Left renal cortex interstitium (tissue), 4 donors: ENCODE measurements at places on chromosomes 12 and 14. TPM values are rescaled to one million over a fixed set of nuclear protein-coding genes. Genes with fewer than 3 reads are reported as not detected.

GRCh38 chr12:70006619-70006973 is 181.6 kb downstream of the MYRFL start:
- DNase-seq: no peak

DNA sequence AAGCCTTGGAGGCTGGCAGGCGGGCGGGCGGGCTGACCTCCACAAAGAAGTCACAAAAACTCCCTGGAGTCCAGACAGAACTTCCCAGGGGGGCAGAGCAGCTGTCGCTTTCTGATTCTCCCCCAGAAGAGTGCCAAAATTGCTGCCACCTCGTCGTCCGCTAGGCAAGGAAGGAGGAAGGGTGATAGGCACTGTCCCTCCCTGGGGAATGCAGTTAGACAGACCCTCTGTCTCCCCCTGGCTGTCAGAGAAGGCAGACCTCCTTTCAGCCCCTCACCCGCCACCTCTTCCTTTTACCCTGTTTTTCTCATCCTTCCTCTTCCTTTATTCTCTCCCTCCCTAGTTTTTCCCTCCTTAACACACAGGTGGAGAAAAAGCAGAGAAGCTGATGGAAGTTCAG is 18.7 kb downstream of the GRIN2B start:
- no peak for DNase-seq

DNA sequence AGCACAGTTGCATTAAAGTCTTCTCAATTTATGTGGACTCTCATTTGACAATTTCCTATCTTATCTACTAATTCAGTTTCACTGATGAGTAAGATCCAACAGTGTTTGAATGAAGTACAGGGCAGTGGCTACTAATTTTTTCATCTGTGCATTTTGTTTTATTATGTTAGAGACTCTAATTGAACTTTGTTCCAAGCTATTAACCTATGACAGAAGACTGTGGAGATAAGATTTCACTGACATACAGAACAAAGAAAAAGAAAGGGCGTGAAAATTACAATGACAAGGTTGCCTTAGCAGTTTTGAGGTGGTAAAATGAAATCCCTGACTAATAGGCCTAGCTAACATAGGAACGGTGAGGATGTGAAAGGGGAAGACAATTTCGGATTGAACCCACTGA is 153.2 kb upstream of the SOX5 start:
- no peak for DNase-seq

Gene NXPH4
- 4.1 TPM for polyA plus RNA-seq

GRCh38 chr14:95144849-95145248 is 12.5 kb downstream of the DICER1 start:
- DNase-seq: no peak

DNA sequence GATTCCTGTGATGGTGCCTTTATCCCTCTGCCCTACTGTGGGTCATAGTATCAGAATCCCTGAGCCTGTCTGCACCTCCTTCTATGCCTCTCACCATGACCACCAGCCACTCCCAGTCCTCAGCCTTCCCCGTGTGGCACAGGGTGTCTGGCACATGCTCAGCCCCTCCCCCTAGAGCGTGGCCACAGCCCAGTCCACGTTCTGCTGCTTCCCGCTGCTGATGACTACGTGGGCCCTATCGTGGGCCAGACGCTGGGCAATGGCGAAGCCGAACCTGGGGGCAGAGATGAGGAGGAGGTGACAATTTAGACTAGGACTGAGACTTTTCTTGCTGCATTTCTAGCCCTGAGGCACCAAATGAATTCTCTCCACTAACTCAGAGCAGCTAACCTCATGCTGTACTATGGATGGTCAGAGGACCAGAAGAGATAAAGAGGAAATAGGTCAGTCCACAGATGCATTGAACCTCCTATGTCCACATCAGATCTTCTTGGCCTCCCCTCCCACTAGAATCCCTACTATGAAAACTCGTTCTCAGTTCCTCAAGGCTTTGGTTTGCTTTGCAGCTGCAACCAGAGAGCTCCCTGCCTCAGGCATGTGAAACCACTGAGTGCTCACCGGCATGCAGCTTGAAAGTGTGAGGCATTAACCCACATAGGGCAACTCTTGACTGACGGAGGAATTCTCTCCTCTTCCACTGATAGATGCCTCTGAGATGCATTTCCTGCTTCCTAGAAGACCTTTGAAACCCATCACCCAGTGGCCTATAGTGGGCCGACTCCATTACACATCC is 126.3 kb upstream of the DHRS4 start:
- no peak for DNase-seq

- DNase-seq: no peak
Measured at GRCh38 chr14:64391113-64391725, 3.1 kb downstream of the MTHFD1 start.

- DNase-seq: no peak
Measured at GRCh38 chr12:14156606-14157005, 175.2 kb upstream of the GRIN2B start.

Gene KRT86
- 0.08 TPM for polyA plus RNA-seq

Gene CLBA1
- 22.4 TPM for polyA plus RNA-seq

DNA sequence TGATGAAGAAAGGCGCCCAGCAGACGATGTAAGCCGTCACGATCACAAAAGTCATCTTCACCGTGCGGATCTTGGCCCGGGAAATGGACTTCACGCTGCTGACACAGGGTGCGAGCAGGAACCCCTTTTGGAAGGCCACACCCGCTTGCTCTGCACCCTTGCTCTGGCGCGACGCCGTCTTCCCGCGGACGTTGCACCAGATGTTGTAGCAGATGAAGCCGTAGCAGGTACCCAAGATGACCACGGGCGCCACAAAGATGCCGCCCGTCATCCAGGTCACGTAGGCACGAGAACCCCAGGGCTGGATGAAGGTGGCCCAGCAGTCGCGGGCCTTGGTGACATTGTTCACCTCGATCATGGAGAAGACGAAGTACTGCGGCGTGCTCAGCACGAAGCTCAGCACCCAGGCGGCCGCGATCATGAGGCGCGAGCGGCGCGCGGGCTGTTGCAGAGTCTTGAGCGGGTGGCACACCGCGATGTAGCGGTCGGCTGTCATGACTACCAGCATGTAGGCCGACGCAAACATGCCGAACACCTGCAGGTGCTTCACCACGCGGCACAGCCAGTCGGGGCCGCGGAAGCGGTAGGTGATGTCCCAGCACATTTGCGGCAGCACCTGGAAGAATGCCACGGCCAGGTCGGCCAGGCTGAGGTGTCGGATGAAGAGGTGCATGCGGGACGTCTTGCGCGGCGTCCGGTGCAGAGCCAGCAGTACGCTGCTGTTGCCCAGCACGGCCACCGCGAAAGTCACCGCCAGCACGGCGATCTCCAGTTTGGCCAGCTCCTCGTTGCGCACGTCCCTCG is 890 bp downstream of the AVPR1A start:
- no peak for DNase-seq

- DNase-seq: no peak
Measured at GRCh38 chr12:32502693-32503502, 103.5 kb downstream of the FGD4 start.

Gene OR6C2
- polyA plus RNA-seq: not detected

DNA sequence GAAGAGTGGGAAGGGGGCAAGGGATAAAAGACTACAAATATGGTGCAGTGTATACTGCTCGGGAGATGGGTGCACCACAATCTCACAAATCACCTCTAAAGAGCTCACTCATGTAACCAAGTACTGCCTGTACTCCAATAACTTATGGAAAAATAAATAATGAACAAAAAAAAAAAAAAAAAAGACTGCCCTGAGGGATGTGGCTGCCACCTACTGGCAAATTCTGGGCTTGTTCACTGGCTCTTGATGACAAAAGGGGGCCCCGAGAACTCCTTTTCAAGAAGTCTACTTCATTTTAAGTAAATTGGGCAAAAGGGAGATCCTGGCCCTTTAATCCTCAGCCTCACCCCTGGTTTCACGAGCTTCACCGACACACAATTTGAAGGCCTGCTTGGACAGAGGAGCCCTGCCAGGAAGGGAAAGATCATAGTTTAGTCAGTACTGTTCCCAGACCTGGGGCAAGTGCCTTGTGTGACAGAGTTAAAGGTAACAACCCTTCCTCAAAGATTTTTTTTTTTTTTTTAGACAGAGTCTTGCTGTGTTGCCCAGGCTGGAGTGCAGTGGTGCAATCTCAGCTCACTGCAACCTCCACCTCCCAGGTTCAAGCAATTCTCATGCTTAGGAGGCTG is 26.1 kb upstream of the STAC3 start:
- no peak for DNase-seq

GRCh38 chr12:28830491-28830890 is 318.6 kb upstream of the FAR2 start:
- no peak for DNase-seq

DNA sequence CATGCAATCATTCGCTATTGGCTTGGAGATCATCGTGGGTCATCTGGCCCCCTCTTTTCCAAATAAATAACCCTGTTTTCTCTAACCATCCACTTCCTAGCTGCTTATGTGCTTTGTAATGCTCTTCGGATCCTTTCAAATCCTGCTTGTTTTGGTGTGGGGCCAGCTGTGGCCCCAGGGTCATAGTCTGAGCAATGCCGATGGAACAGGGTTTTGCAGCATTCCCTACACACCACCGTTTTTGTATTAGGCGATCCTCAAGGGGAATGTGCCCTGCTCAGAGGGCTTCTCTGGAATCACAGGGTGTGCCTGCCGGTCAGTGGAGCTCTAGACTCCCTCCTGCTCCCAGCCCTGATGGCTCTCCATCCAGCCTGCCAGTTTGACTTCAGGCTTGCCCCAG is 78.1 kb upstream of the NRXN3 start:
- no peak for DNase-seq

Gene SMOC1
- polyA plus RNA-seq: 1.7 TPM

Gene SMAGP
- polyA plus RNA-seq: 24.4 TPM

DNA sequence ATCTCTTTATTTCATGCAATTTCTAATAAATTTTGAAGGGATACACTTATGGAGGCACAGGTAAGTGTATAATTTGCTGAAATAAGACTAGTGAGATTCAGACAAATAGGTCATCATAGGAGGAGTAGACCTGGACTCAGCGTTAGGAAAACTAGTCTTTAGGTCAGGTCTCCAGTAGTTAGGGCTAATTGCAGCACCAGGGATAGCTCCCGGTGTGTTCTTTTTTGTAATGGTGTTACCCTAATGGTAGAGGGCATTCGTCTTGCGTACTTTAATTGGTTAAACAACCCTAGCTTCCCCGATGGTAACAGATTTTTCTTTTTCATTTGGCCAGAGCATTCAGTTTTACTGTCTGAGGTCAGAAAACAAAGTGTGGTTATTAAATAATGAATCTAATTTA is 64.9 kb downstream of the ARID2 start:
- DNase-seq: no peak

Gene CAPS2
- polyA plus RNA-seq: 9.2 TPM

DNA sequence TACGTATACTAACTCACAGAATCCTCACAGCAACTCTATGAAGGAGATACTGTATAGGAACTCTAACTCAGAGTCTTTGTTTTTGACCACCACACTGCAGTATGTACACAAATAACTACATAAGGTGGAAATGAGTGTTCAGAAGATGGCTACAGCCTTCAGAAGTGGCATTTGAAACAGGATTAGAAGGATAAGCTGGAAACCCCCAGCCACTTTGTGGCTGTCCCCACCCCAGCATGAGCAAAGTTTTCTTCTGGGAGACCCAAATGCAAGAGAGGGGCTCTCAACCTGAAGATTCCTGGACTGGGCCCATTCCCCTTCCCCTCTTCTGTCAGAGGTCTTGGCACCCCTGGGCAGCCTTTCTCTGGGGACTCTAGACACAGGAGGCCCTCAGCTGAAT is 43.2 kb upstream of the PNMA1 start:
- no peak for DNase-seq

- DNase-seq: no peak
Measured at GRCh38 chr12:114835031-114835430, 151.1 kb upstream of the TBX3 start.

- no peak for DNase-seq
Measured at GRCh38 chr14:36661506-36662257, at the start of gene PAX9. TSS of gene PAX9 (plus strand) at chr14:36661860. CDS start at chr14:36662090, 230 bp downstream.

GRCh38 chr12:4214877-4215228 is 58.7 kb upstream of the CCND2 start:
- no peak for DNase-seq

- no peak for DNase-seq
Measured at GRCh38 chr14:80087411-80087810, 123.9 kb downstream of the DIO2 start.

DNA sequence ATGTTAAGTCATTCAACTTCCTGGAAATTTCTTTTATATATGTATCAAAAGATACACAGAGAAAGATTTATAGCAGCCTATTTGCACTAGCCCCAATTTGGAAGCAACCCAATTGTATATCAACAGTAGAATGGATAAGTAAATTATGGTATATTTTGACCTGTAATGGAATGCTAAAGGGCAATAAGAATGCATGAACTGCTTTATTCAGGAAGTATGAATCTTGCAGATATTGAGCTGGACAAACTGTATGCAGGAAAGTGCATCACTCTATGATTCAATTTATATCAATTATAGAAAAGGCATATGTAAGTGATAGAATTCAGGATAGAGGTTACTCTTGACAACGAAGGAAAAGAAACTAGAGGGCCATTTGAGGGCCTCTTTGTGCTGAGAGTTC is 913.1 kb upstream of the FBXO33 start:
- no peak for DNase-seq

- DNase-seq: no peak
Measured at GRCh38 chr12:95815632-95816212, 25.2 kb upstream of the NTN4 start.

DNA sequence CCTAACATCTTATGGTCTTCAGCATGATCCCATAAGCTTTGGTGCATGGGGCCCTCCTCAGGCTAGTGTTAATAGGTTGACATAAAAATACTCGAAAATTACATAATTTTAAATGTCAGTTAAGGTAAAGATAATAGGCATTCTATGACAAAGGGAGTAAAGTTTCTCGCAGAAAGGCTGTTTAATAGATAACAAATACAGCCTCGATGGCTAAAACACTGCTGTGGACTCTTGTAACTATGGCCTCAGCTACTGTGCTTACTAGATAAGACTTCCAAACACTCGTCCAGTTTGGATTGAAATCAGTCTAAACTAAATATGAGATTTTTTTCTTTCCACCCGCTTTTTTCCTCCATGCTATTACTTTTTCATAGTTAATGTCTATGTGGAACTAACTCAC is 23.2 kb upstream of the MGST1 start:
- no peak for DNase-seq

DNA sequence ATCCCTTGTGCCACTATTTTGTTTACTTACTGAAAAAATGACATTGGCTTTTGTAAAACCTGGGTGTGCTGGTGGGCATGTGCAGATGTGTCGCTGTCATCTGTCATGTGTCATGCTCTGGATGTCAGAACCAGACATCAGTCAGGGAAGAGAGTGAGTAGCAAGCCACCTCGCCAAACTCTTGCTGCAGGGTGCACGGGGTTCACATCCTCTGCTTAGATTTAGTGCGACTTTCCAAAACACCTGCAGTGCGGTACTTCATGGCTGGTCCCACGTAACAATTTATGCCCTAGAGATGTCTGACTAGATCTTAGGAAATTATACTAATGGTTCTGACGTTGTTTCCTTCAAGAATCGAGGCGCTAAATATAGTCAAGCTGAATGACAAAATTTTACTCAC is 106.7 kb downstream of the CRADD start:
- no peak for DNase-seq

Gene TBX5
- polyA plus RNA-seq: not detected

Gene KCNA5
- polyA plus RNA-seq: 2.5 TPM

GRCh38 chr12:80709811-80710726 is 2.6 kb downstream of the MYF6 start:
- DNase-seq: no peak

Gene RASSF9
- 12.6 TPM for polyA plus RNA-seq

- DNase-seq: no peak
Measured at GRCh38 chr12:79886917-79887519, 47.9 kb downstream of the PPP1R12A start.
